Stimulated activated CD4-positive, alpha-beta T cell treated with anti-CD3 and anti-CD28 coated beads, Interleukin-2, amount 100 ng/mL, for 48 hours (primary cell): ENCODE measurements at places on chromosomes 1 and 21.

DNA sequence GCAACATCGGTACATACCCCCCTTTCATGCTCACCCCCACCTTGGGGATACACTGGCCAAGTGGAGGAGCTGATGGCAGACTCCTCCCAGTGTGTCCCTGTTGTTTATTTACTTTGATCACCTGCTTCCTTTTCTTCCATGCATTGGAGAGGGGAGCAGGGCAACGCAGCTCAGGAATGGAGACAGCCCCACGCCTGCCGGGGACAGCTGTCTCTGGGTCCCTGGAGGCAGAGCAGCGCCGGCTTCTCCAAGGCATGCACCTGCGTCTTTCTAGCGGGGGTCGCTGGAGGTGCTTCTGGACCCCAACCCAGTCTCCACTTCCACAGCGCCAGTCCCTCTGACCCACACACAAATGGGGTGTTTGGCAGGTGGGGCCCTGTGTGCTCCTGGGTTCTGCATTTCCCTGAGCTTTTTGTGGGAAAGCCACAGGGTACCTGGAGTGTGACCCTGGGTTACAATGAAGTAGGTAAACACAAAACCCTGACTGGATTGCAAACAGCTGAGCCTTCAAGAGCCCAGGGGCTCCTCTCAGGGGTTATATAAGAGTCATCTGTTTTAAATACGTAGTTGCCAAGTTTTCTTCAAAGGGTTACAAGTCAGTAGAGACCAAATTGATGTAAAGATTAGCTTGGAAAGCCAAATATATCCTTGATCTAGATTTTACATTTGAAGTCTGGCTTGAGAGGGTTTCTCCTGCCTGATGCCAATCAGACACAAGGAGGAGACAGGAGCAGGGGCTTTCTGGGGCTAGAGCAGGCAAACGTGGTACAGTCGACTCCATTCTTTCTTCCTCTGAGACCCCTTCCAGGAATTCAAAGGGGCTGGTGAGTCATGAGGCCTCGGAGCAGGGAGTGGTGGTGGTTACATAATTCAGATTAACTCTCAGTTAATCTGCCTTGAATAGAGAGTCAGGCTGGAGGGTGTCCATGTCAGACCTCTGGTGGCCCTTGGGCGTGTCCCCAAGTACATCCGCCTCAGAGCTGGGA, 4.5 kb downstream of the AJAP1 start:
- DNase-seq = no peak

GRCh38 chr1:178530037-178530402, 17.1 kb downstream of the TEX35 start:
- no peak for DNase-seq

GRCh38 chr1:49307457-49307856, 530.8 kb upstream of the BEND5 start:
- DNase-seq = no peak

DNA sequence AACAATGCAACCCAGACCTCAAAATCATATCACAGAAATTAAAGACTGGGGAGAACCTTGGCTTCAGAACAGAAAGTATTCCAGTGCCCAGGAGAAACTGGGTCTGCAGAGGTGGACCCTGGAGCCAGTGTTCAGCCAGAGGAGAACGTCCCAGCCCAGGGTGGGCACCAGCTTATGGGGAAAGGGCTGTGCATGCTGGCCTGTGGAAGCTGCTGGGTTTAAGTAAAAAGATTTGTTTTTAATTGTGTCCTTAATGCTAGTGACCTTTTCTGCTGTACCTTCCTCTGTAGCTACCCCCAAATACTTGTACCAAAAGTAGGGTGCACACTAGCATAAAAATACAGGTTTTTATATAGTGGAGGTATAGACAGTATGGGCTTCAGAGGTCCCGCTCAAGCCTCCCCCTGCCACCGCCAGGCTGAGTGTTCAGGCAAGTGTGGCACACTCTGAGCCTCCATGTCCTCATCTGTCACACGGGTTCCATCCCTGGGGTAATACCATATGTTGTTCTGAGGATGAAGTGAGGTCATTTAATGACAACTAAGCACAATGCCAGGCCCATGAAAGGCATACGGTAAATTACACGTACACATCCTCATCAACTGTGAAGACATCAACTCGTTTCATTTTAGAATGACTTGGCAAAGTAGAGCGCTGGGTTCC, 47.0 kb downstream of the SLC37A1 start:
- DNase-seq = no peak

DNA sequence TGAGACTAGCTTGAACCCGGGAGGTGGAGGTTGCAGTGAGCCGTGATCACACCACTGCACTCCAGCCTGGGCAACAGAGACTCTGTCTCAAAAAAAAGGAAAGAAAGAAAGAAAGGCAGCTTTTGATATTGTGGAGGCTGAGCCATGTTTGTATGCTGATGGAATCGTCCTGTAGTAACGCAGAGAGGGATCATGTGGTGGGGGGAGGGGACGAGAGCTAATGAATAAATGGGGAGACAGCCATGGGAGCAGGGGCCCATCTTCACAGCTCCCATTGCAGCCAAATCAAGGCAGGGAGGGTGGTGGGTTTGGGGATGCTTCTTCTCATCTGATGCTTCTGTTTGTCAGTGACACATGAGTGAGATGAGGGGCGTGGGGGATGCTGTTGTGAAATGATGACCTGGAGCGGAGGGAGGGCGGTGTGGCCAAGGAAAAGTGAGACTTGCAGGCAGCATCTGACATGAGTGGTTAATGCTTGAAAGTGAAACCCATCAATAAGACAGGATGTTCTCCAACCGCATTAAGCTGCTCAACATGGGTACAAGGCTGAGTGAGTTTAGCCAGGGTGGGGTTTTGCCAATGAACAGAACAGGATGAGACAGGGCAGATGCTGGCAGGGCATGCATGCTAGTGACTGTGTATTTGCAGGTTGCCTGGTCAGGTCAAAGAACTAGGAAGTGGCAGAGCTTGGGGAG, 16.7 kb downstream of the SPATA21 start:
- DNase-seq = peak; percentile 50

- no peak for DNase-seq
Observed at GRCh38 chr21:40809673-40810197, 37.2 kb downstream of the DSCAM start.

- DNase-seq = no peak
Observed at GRCh38 chr1:54485416-54485815, 62.6 kb upstream of the ACOT11 start.

- DNase-seq = no peak
Observed at GRCh38 chr1:42801832-42802473, 15.0 kb upstream of the ERMAP start.

DNA sequence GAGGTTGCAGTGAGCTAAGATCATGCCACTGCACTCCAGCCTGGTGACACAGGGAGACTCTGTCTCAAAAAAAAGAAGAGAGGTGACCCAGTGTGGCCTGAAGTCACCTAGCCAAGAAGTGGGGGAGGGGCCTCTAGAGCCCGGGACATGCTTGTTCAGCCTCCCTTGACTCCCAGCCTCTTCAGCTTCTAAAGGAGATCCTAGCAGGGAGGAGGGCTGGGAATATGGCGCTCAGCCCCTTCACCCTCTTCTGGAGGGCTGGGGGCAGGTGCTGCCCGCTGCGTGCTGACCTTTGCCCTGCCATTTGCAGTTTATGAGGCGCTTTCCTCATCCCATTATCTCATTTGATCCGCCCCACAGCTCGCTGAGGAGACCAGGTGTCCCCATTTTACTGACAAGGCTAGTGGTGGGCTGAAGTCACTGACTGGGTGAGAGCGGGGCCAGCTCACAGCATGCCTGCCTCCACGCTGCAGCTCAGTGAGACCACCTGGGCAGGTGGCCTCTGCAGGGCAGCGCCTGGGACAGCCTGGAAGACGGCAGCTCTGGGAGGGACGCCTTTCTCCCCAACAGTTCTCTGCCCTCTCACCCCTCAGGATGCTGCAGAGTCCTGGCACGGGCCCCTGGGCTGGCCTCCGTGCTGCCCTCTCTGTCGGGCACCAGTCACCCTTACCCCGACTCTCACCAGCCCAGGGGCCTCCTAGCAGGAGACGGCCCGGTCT, 7.5 kb downstream of the ELF3 start:
- DNase-seq = no peak

DNA sequence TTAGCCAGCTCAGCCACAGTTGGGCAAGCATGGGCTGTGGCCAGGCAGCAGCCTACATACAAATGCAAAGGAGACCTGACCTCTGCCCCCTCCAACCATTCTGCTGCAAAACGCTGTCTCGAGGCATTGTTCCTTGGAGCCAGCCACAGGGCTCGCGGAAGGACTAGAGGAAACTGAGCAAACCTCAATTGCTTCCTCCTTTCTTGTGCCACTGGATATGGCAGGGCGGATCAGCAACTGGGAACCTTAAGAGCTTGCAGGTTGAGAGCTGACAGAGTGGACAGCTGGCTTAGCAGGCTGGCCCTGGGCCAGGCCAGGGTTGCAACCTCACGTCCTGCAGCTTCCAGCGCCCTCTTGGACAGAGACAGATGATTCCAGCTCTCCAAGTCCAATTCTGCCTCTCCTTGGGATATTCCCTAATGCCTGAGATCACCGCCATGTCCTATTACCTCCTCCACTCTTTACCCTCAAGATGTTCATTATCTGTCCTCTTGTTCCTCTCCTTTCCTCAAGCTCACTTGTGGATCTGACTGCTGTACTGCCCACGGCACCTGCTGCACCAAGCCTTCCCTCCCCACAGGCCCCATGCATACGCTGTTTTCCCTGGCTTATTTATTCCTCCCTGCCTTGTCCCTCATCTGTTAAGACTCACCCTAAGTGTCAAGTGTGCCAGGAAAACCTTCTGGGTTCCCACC, 67.5 kb downstream of the SDC3 start:
- no peak for DNase-seq

GRCh38 chr1:28540651-28541050, 12.2 kb upstream of the TRNAU1AP start:
- DNase-seq = no peak

- DNase-seq = no peak
Observed at GRCh38 chr1:93601686-93602085, 80.0 kb downstream of the BCAR3 start.

DNA sequence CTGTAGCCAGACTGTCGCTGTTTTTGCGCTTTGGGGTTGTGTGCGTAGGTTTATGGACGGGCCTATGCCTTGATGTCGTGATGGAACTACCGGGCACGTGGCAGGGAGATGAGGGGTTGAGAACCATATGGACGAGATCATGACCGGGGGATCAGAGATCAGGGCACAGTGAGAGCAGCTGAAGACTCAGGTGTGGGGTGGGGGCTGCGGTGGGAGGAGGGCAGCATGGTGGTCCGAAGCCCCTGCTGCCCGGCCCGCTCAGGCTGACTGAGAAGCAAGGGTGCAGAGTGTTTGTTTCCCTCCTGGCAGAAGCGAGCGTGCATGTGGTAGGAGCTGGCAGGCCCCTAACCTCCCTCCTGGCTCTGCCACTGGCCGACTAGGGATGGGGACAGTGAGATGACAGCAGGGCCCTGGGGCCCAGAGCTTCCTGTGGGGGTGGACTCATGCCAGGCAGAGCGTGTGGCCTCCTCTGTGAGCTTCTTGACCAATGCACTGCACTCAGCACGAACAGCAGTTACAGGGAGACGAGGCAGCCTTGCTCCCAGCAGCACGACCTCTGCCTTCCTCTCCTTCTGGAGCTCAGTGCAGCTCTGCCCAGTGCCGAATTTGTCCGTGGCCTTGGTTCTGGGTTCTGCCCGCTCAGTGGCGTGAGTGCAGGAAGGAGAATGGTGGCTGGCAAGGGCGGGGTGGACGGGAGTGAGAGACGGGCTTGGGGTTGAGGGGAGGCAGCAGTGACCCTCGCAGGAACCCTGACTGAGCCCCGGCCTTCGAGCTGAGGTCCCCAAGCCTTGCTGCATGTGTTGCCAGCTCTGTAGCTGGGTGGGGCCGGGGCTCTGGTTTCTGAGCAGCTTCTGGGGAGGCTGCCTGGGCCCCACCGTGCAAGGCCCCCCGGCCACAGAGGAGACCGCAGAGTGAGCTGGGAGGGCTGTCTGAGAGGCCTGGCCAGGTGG, 22.2 kb upstream of the LRRC3 start:
- no peak for DNase-seq

GRCh38 chr1:221263831-221264767, 384.9 kb downstream of the HLX start:
- DNase-seq = peak; percentile 36

GRCh38 chr1:6246497-6247467, 2.8 kb downstream of the HES3 start:
- DNase-seq = peak; percentile 81

DNA sequence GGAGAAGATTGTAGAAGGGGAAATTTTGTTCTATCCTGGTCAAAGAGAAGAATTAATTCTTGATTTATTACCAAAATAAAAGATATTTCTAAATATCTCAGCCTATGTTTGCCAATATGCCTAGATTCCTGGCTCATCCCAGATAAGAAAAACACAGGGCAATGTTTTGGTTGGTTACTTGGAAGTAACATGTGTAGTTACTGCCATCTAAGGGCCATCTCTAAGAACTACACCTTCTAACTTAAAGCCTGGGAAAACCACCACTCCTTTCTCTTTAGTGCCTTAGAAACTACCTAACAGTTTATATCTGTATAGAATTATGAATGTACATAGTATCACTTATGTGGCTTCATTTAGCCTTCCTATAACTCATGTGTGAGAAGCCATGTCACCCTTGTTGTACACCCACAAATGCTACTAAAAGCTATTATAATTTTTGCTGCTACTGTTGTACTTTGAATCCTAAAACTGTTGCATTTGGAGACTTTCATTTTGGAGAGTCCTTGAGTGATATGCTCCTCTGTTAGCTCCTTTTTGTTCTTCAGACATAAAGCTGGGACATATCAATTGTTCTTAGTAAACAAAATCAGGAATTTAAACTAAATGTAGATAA, 4.5 kb downstream of the AIM2 start:
- DNase-seq = no peak

GRCh38 chr1:215899901-215900300, 332.8 kb downstream of the KCTD3 start:
- DNase-seq = no peak

- no peak for DNase-seq
Observed at GRCh38 chr1:202659974-202660373, 50.3 kb downstream of the SYT2 start.

- no peak for DNase-seq
Observed at GRCh38 chr1:24936684-24937083, 6.6 kb upstream of the RUNX3 start.

GRCh38 chr21:34305605-34306604, 57.9 kb upstream of the KCNE2 start:
- DNase-seq = no peak

DNA sequence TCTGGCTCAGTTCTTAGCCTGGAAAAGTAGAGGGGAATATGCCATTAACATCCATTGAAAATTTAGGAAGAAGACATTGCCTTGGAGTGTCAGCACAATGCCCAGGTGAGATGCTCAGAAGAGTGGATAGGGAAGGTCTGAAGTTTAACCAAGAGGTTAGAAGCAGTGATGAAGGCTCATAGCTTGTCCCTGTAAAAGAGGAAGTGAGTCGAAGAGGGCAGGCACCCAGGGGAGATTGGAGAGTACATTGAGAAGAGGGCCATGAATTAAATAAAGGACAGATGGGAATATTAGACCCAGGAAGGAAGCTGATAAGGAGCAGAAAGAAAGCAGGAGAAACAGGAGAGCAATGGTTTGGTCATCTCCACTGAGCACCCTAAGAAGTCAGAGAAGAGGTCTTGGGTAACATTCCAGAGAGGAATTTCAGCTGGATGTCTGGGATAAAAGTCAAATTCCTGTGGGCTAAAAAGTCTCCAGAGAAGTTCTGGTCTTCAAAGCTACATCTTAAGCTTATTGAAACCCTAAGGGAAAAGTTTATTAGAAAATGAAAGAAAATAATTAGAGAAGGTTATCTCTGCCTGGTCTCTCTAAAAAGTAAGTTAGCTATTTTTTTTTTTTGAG, 17.3 kb downstream of the C8B start:
- DNase-seq = no peak
